SK-N-SH (cell line): ENCODE measurements at places on chromosomes 2 and 18. TPM values are rescaled to one million over a fixed set of nuclear protein-coding genes. Genes with fewer than 3 reads are reported as not detected.

DNA sequence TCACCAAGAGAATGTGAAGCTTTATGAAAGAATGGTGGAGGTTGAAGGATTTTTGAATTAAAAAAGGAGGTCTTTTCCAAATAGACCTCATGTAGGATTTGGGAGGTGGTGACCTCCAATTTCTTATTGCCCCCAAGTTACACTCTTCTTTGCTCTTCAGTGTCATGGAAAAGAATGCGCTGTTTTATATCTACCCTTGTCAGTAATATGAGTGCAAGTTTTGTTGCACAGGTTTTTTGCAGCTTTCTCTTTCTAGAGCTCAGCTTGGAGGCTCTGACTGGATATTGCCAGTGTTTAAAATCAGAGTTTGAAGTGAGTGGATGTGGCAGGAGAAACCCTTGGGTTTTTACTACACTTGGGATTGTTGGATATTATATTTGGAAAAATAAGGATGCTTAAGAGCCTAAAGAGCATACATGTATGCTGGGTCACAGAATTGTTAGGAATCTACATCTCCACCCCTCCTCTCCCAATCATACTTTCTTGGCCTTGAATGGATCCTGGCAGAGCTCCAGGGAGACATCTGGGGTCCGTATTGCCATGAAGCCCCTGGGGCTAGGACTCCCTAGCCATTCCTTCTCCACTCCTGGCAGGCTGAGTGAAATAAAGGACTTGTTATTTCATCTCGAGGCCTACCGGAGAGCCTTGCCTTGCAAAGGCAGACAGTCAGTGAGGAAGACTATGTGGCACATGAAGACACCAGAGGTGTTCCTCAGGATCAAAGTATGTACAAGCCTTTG, 43.8 kb downstream of the APOB start:
- DNase-seq, result peak; percentile 48

GRCh38 chr2:47078541-47079482, 76.3 kb downstream of the STPG4 start:
- peak; percentile 53 for DNase-seq

DNA sequence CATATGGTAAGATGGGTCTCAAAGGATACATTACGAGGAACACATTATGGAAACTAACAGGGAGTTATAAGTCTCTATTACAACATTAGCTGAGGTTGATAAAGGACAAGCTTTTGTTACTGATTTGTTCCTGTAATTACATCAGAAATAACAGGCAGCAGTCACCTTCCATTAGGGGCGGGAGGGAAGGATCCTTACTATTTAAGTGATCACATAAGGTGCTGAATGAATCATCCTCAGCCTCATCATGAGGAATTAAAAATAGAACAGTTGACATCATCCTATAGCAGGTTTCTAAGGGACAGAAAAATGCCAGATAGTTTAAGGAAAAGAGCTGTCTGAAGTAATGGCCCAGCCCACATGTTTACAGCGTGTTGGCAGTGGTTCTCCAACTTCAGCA, 86.9 kb upstream of the MGAT5 start:
- DNase-seq, result no peak

GRCh38 chr18:39341129-39341528, 1775.5 kb upstream of the CELF4 start:
- no peak for DNase-seq

DNA sequence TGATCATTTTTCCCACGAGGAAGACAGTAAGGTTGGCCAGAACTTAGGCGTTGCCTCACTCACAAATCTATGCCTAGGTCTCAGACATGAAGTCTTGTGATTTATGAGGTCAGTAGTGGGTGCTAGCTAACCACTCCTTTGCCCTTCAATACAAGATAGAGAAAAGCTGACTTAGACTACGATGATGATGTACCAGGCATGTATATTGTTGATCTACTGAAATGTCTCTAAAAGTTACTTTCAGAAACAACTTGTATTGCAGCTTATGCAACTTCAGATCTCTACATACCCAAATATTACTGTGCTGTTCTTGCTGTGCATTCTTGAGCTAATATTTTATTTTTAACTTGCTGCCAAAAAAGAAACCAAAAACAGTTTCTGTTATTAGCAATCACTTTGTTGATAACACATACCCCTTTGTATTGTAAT, 30.6 kb downstream of the MAPRE2 start:
- no peak for DNase-seq

GRCh38 chr2:160317181-160318099, 117.4 kb upstream of the ITGB6 start:
- DNase-seq, result no peak

- DNase-seq, result no peak
Measured at GRCh38 chr2:49154140-49154539, at the start of gene FSHR. FSHR (minus strand) TSS chr2:49154515; CDS start chr2:49154417, 98 bp downstream.

GRCh38 chr18:63819786-63820185, 44.6 kb downstream of the SERPINB7 start:
- DNase-seq, result no peak

DNA sequence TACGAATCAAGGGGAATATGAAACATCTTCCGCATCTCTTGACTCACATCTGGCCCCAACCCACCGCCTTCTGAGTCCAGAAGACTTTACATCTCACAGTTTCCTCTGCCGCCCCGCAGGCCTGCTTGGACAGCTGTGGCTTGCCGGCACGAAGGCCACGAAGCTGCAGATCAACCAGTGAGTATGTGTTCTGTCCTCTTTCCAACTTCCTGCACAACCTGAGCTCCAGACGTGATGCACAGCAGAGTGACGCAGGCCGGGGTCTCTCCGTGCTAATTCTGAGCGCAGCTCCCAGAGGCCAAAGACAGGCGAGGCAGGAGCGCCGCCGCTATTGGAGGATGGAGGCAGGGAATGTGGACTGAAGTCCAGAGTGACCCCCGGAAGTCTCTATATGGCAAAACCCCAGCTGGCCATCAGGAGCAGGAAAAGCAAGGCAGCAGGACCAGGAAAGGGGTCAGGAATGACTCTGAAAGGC, 93.5 kb downstream of the ZCCHC2 start:
- DNase-seq, result no peak

DNA sequence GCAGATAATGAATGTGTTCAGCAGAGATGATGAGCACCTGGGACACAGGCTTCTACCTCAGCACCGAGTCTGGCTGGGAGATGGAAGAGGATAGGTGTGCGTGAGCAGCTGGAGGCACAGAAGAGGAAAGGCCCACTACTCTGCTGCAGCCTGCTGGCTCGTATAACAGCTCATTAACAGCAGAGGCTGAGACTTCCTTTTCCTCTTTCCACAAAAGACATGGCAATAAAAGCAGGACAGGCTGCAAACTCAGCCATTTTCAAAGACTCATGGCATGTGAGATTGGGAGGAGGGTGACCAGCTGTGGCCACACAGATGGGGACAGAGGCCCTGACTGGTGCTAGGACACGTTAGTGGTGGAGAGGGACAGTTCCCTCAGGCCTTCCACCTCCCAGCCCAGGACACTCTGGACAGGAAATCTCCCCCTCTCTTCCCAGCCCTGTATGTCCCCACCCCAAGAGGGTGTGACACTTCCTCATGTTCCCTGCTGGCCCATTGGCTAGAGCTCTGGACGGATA, 60.3 kb downstream of the CACNB4 start:
- no peak for DNase-seq

CDK15 gene
- polyA plus RNA-seq, result 1.8 and 2.5 TPM in 2 replicates

APCDD1 gene
- 0.02 TPM in 1 of 2 replicates, not detected in the other for polyA plus RNA-seq

SLC9A4 gene
- 0.07 and 0.11 TPM in 2 replicates for polyA plus RNA-seq

EPB41L3 gene
- 0.15 and 0.84 TPM in 2 replicates for polyA plus RNA-seq
